ENCODE measurements at places on chromosomes 1 and 21.

- no peak for DNase-seq
Measured at GRCh38 chr1:167795810-167796740, 74.3 kb downstream of the MPZL1 start.

- no peak for DNase-seq
Measured at GRCh38 chr1:66296951-66297350, 237.0 kb upstream of the SGIP1 start.

DNA sequence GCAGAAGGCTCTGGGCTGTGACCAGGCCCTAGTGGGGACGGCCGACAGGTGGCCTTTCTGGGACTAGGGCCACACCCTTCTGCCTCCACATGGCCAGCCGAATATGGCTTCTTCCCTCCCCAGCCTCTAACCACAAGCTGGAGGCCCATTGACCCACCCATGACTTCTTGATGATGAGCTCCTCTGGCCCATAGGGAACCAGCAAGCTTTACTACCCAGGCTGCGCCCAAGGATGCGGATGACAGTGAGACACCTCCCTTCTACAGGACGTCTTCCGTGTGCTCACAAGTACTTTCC lies 41.0 kb downstream of the LDLRAD2 start:
- DNase-seq: no peak

GRCh38 chr1:234431255-234431654 lies 47.7 kb downstream of the TARBP1 start:
- no peak for DNase-seq

All from SIG-M5 (cell line).